ENCODE measurements at places on chromosomes 4 and X.

GRCh38 chr4:109977854-109978501 is 65.3 kb downstream of the EGF start:
- DNase-seq: no peak

DNA sequence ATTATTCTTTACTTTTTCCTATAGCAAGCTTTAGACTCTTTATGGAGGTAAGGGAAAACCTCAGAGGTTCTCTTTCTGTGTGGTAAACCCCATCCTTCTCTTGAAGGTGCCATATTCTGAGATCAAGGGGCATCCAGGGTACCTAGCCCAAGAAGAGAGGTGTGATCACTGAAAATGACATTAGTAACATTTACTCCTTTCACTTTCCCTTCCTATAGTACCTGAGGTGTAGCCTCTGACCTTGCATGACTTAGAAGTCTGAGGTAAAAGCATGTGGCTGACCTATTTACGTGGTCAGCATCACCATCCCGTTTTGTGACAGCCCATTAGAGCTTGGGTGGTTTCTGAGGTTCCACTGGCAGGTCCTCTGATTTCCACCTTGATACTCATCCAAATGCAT is 25.7 kb downstream of the SGMS2 start:
- no peak for DNase-seq

GRCh38 chr4:171478181-171478580 is 335.0 kb upstream of the GALNTL6 start:
- no peak for DNase-seq

DNA sequence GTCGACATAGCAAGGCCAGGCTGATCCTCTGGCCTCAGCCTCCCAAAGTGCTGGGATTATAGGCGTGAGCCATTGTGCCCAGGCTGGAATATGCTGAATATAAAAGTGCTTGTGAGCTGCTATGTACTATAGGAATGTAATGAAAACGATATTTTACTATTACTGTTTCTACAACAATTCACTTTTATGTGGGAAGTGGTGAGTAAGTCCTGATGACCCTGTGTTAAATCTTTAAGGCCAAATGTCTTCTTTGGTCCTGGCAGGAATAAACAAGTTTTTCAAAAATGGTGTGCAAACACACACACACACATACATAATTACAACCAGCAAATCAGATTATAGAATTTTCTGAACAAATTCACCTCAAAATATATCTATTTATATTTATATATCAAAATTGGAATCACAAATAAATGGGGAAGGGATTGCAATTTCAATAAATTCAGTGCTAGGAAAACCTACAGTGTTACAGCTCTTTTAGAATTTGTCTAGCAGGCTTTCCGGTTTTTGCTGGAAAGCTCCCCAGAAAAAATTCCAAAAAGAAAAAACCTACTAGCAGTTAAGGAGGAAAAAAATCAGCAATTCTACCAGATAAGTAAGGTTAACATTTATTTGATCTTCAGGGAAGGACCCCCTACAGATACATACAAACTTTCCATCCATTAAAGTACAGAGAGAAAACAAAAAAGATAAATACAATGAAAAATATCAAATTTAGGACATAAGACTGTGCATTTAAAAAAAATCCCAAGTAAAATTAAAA is 17.9 kb downstream of the SMIM14 start:
- DNase-seq: no peak

DNA sequence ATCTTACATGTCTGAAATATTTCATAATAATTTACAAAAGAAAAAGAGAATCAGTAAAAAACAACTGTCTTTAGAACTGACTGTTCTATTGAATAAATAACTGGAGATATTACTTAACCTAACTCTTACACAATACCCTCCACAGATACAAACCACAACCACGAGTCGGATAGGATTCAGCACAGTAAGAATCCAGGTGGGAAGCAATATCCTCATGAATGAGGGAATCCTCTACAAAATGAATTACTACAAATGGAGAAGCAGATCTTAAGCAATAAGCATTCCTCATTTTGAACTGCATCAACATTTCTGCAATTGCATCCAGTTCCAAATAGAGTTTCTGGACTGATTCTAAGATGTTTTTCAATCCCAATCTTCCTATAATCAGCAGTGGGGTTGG is 227.1 kb downstream of the SH2D1A start:
- no peak for DNase-seq

All from activated naive CD4-positive, alpha-beta T cell treated with anti-CD3 and anti-CD28 coated beads, Interleukin-2, amount 50 U/mL, for 16 hours (primary cell).